ENCODE measurements at places on chromosomes 4 and X. TPM values are rescaled to one million over a fixed set of nuclear protein-coding genes. Genes with fewer than 3 reads are reported as not detected.

The FHIP1A gene
- total RNA-seq, result 0.12 TPM

The UGT8 gene
- total RNA-seq, result 5.1 TPM

The WDR17 gene
- 9.1 TPM for total RNA-seq

The C4orf50 gene
- not detected for total RNA-seq

The OCIAD2 gene
- 44.4 TPM for total RNA-seq

The XAGE5 gene
- total RNA-seq, result not detected

The NR0B1 gene
- total RNA-seq, result 90.0 TPM

The NXF2B gene
- not detected for total RNA-seq

The MAML3 gene
- 12.0 TPM for total RNA-seq

The MAOA gene
- total RNA-seq, result 18.2 TPM

The CENPVL3 gene
- total RNA-seq, result 0.05 TPM

The UPF3B gene
- 11.6 TPM for total RNA-seq

The GPR143 gene
- not detected for total RNA-seq

The TMEM154 gene
- 3.5 TPM for total RNA-seq

The DUX4 gene
- total RNA-seq, result not detected

The SPANXN4 gene
- total RNA-seq, result 34.8 TPM

The GPR50 gene
- not detected for total RNA-seq

The IL13RA2 gene
- total RNA-seq, result 24.5 TPM

The AMBN gene
- total RNA-seq, result not detected

The GNRHR gene
- not detected for total RNA-seq

The HSFX2 gene
- total RNA-seq, result not detected

The GPR119 gene
- total RNA-seq, result not detected

The MAGEA12 gene
- not detected for total RNA-seq

The MCF2 gene
- total RNA-seq, result 0.05 TPM

The RPS6KA3 gene
- total RNA-seq, result 39.4 TPM

The NLGN3 gene
- 0.69 TPM for total RNA-seq

The NAP1L2 gene
- 2.2 TPM for total RNA-seq

The SOWAHB gene
- not detected for total RNA-seq

Data from NCI-H460 (cell line).